ENCODE measurements at places on chromosomes 4 and X. TPM values are rescaled to one million over a fixed set of nuclear protein-coding genes. Genes with fewer than 3 reads are reported as not detected.

GRCh38 chr4:53380221-53380620 is 2.8 kb downstream of the FIP1L1 start:
- H3K4me1 ChIP-seq: peaks cover 22% of the 10 kb centered on the region
- peaks cover 27% of the 10 kb centered on the region for H3K36me3 ChIP-seq
- no peak for DNase-seq
- no peak overlapping the region for H3K27ac ChIP-seq

The SSX2 gene
- not detected for total RNA-seq

GRCh38 chrX:102546828-102547493 is 30.4 kb upstream of the TMSB15A start:
- H3K27ac ChIP-seq: no peak overlapping the region
- H3K4me3 ChIP-seq: no peak overlapping the region
- no peaks in the 10 kb centered on the region for H3K4me1 ChIP-seq
- peaks cover 44% of the 10 kb centered on the region for H3K27me3 ChIP-seq
- DNase-seq: no peak
- H3K36me3 ChIP-seq: no peaks in the 10 kb centered on the region

DNA sequence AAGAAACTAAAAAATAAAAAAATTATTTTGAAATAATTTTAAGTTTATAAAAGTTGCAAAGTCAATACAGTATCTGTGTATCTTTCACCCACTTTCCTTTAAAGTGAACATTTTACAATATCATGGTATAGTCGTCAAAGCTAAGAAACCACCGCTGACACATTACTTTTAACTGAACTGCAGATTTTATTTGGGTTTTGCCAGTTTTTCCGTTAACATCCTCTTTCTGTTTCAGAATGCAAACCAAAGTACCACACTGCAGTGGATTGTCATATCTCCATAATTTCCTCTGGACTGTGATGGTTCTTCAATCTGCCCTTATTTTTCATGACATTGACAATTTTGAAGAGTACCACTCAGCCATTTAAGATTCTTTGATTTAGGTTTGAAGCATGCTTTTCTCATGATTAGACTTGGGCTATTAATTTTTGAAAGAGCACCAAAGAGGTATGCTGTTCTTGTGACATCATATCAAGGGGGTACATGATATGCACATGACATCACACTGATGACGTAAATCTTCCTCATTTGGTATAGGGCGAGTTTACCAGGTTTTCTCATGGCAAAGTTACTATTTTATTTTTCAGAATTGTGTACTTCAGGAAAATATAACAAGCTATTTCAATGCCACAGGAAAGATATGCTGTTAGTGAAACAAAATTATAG is 3.6 kb upstream of the CXCL1 start:
- no peak overlapping the region for H3K4me3 ChIP-seq
- H3K27me3 ChIP-seq: no peaks in the 10 kb centered on the region
- DNase-seq: no peak
- H3K36me3 ChIP-seq: peaks cover 16% of the 10 kb centered on the region

The EREG gene
- 34.0 TPM for total RNA-seq

GRCh38 chr4:38860788-38861424 is 4.3 kb upstream of the TLR6 start:
- peaks cover 29% of the 10 kb centered on the region for H3K4me1 ChIP-seq
- no peaks in the 10 kb centered on the region for H3K36me3 ChIP-seq
- peak; percentile 72 for DNase-seq
- no peak overlapping the region for H3K4me3 ChIP-seq
- no peaks in the 10 kb centered on the region for H3K27me3 ChIP-seq

Measured in MCF 10A (cell line).